SK-N-SH (cell line): ENCODE measurements at places on chromosomes 2 and 18.

DNA sequence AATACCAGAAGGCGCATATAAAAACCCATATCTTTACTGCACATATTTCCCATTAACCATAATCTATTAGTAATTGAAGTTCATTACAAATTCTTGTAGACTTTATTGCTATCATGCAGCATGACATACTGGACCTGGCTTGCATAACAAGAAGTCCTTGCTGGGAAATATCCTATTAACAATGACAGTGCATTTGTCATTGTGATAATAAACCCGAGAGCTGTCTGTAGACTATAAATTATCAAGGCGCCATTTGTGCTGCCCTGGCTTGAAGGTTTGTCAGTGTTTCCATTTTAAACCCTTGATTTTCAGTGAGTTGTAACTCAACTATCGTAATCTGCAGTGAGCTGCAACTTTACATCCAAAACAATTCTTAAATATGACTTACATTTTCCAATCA lies 59.0 kb downstream of the HNMT start:
- no peak for DNase-seq

DNA sequence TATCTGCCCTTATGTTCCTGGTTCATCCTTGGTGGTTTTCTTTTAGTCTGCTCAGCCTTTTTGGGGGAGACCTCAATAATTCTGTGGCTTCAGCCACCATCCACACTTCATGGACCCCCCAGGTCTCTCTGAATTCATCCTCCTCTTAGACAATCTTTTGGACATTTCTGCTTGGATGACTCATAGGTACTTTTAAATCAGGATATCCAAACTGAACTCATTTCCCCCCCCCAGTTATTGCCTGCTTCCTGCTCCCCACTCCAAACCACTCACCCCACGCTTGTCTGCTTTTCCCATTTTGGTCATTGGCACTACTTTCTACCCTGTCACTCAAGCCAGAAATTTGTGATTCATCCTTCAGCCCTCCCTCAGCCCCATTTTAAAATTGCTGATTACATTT lies 78.5 kb downstream of the TANC1 start:
- DNase-seq: no peak

- DNase-seq: no peak
These were observed 269.4 kb upstream of the CCDC68 start for GRCh38 chr18:55228707-55229106.

DNA sequence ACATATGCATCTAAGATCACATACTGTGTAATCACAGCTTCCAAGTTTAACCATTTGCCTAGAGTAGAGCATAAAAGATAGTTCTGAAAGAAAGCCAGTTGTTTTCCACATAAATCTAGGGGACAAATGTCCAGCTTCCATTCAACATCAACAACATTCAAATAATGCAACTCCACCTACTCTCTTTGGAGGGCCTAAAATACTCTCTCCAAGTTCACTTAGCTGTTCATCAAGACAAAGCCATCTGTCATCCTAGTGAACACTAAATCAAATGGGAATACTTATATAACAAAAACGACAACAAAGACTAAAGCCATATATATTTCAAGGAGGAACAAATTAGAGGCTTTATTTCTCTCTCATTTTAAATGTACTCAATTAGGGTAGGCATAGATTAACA lies 221.5 kb upstream of the CDH2 start:
- DNase-seq: no peak

- no peak for DNase-seq
These were observed 4.0 kb downstream of the NT5DC4 start for GRCh38 chr2:112724591-112725525.

DNA sequence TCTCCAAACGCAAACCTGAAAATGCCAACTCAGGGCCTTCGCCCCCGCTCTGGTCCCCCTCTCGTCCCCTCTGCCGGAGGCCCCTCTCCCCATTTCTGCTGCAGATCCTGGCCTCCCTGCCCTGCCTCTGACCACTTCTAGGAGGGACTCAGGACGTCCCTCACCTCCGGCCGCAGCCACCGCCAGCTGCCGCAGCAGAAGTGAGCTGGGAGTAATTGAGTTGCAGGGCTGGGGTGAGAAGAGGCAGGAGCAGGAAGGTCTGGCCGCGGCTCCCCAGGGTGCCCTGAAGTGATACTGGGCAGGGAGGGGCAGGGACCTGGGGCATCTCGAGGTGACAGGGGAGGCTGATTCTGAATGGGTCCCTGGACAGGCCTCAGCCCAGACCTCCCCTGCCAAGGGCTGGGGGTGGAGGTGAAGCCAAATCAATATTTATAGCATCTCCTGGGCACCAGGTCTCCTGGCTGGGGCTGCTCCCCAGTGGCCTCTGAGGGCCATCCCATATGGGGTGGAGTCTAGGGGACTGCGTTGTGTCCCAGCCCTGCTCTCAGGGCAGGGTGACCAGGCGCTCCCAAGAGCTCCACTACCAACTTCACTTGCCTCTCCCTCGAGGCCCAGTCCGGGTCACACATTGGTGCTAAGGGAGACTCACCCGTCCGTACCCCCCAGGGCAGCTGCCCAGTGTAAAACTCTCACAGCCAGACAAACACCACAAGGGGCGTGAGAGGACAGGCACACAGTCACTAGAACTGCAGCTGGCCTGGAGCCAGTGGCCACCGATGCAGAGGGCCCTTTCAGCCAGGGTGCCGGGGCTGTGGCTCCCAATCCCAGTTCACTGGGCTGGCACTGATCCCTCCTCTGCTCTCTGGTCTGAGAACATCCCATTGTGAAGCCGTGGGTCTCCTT lies 33.0 kb downstream of the KCNIP3 start:
- DNase-seq: peak; percentile 45

- no peak for DNase-seq
These were observed 2.8 kb downstream of the UGGT1 start for GRCh38 chr2:128093762-128094161.

GRCh38 chr18:22552254-22552653 lies 134.5 kb upstream of the CTAGE1 start:
- no peak for DNase-seq

DNA sequence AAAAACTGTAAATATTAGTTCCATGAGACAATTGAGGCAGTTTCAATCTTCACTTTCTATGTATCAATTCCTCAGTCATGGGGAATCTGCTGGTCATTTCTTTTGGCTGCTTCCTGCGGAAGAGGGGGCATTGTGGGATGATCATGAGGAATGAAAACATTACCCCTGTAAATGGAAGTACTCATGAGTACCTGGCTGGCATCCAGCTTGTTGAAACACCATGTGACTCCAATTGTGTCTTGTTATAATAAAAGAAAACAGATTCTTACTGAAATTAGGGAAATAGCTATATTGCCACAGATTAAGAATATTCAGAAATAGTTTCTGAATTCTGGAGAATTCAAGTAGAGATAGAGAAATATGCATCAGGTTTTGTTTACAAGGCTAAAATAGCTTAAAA lies 41.6 kb upstream of the GPR39 start:
- no peak for DNase-seq

DNA sequence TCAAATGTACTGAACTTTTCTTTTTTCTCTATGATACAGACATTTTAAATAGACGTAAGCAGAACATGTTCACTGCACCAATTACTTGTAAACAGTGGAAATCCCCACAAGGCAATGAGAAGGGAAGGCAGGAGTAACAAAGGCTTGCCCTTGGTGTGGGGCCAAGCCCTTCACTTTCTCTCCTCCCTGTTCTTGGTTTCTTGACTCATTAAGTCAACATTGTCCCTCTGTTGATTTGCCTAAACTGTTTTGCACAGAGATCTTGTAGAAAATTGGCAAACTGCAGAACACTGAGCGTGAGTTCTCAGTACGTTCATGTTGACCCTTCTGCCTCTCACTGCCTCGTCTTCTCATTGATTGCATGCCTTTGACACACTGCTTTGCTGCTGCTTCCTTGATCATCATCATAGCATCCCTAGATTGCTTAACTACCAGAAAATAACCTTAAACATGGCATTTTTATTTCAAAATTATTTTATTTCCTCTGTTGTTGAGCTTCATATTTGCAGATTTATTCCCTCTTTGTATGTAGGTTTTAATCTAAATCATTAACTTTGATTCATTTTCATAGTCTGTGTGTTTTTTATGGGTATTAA lies 257.7 kb downstream of the PTGR3 start:
- DNase-seq: no peak

GRCh38 chr2:40204268-40204667 lies 247.6 kb downstream of the SLC8A1 start:
- DNase-seq: no peak
